ENCODE measurements at places on chromosomes 3 and 15.
A peak's percentile ranks its signal among the peaks of the same experiment; 100 is the strongest.

- DNase-seq: peak; percentile 4
These were observed 42.8 kb downstream of the NR2C2 start for GRCh38 chr3:14989943-14990779.

- DNase-seq: no peak
These were observed 108.8 kb upstream of the MCTP2 start for GRCh38 chr15:94122516-94122915.

- DNase-seq: no peak
These were observed 801 bp downstream of the ARHGAP31 start for GRCh38 chr3:119294696-119295671.

DNA sequence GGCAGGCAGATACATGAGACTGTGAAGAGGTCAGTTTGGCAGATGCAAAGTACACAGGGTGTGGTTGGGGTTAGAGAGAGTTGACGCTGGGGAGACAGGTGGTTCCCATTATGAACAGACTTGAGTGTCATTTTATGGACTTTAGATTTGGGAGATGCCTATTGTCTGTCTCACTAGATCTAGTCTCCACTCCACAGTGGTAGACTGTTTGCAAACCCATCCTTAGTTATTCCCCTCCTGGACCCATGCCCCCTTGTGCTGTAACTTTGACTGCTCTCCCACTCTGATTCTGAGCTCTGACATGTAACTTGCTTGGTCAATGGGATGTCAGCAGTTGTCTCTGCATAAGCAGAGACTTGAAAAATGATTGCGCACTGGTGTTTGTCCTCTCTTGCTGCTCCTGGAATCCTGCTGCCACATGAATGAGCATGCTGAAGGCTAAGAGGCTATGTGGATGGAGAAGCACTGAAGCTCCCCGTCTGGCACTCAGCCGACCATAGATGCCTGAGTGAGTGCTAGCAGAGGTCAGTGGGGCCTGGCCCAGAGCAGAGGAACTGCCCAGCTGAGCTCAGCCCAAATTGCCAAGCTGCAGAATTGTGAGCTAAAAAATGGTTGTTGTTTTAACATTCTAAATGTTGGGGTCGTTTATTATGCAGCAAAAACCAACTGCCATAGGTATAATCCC, 88.2 kb downstream of the FAM43A start:
- no peak for DNase-seq

DNA sequence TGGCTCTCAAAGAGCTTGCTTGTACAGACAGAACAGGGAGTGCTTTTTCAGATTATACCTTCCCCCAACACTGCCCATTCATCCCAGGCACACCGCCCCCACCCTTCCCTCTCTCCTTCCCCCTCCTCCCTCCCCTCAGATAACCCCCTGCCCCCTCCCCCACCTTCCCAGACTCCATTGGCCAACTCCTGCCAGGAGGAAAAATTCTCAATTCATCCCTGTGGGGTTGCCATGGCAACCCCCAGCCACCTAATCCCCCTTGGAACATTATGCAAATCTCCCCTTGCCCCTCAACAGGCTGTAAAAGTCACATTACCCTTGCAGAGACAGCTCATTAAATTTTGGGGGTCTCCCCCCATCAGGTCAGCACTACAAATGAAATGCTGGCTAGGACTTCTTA, 14.3 kb downstream of the TLE3 start:
- no peak for DNase-seq

DNA sequence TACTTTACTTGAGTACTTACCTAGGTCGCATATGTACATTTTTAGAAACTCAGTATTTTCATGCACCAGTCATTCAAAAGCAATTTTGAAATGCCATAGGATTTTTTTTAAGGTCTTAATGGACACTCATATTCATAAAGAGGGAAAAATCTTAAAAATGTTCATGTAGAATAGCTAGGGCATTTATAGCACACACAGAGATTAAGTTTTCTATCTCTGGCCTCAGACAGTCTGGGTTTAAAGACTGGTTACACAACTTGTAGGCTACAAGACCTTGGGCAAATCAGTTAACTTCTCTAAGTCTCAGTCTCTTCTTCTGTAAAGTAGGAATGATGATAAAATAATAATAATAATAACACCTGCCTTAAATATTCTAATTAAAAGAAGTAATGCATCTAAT, 48.5 kb upstream of the UBP1 start:
- no peak for DNase-seq

DNA sequence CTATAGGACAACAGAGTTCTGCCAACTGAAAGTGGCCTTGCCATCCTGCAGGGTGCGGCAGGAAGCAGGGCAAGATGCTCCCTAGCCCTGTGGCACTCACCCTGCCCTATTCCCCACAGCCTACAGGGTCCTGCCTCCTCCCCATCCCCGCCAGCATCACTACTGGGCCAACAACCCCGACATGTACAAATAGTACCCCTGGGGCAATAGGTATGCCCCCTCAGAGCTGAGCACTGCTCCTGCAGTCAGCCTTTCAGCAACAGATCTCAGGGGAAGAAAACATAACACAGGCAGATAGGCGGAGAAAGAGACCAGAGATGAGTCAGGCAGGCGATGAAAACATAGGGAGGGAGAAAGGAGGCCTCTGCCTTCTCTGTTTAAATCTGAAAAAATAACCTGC, 74.7 kb downstream of the XXYLT1 start:
- DNase-seq: no peak

GRCh38 chr15:51652084-51652668, 29.1 kb upstream of the SCG3 start:
- DNase-seq: no peak
